ENCODE measurements at places on chromosomes 11 and 22.

GRCh38 chr11:94793822-94794221 lies 25.7 kb downstream of the AMOTL1 start:
- no peak for DNase-seq

DNA sequence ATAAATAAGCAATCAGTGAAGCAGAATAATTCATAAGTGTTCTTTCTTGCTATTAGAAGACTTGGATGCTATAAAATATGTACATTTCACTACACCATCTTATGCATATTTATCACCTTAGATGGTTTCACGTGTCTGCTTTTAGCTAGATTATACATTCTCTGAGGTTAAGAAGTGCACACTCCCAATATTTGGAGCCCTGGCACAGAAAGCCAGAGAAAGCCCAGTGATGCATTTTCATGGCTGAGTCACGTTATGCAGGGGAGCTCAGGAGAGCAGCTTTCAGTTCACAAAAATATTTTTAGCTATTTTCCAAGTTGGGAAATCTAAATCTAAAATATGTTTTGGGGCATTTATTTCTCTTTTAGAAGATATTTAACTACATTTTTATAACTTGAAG lies 5.1 kb upstream of the TP53AIP1 start:
- no peak for DNase-seq

- no peak for DNase-seq
These were observed 314 bp downstream of the RIC8A start for GRCh38 chr11:207863-208180.

DNA sequence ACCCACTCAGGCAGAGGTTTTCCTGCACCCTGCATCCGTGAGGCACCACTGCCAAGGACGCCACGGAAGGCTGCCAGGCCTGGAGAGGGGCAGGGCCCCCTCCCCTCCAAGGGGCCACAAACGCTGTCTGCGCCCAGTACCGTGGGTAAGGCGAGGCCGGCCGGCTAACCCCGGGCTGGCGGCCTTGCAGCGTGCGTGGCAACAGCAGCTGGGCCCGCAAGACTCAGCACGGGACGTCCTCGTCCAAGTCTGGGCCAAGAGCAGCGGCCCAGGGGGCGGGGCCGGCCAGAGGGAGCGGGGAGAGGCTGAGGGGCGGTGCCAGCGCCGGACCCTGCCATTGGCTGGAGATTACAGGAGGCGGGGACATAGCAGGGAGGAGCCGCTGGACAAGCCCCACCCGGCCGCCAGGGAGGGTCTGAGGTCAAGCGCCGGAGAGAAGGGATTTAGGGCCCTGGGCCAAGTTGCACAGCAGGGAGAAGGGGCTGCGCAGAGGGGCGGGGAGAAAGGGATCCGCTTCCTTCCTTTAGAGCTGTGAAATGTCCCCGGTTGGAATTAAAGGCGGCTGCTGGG lies 16.0 kb downstream of the SLC43A1 start:
- DNase-seq = peak; percentile 92

DNA sequence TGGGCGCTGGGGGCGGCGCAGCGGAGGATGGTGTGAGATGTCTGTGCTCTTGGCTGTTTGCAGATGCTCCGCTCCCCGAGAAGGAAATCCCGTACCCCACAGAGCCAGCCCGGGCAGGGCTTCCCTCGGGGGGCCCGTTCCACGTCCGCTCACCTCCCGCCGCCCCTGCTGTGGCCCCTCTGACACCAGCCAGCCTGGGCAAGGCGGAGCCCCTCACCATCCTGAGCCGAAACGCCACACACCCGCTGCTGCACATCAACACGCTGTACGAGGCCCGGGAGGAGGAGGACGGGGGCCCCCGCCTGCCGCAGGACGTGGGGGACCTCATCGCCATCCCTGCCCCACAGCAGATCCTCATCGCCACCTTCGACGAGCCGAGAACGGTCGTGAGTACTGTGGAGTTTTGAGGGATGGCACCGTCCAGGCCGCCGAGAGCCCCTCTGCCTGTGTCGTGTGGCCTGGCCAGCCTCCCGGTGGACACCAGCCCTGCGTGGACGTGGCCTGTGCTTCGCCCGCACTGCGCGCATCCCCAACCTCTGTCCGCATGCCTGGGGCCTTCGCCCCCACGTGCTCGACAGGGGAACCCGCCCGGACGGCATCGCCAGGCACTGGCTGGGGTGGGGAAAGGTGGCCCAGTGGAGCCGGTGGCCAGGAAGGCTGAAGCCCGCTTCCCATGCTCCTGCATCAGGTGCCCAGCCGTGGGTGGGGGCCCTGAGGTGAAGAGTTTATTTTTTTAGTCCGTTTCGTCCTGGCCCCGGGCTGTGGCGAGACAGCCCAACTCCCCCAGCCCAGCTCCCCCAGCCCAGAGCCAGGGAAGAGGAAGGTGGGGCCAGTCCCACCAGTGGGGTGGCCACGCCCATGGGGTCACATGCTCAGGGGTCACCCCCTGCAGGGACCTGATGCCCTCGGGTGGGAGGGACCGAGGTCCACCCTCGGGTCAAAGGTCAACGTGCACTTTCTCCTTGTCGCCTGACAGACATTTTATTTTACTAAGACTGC lies 6.5 kb upstream of the TRABD start:
- no peak for DNase-seq
